Stimulated activated CD8-positive, alpha-beta memory T cell treated with anti-CD3 and anti-CD28 coated beads, Interleukin-7, amount 100 ng/mL, for 1 hour (primary cell): ENCODE measurements at places on chromosomes 11 and 22.

GRCh38 chr11:117597071-117597470 is 199.9 kb downstream of the DSCAML1 start:
- DNase-seq, result no peak

GRCh38 chr22:23565305-23565914 is 14.7 kb downstream of the IGLL1 start:
- DNase-seq, result no peak

GRCh38 chr22:23519442-23520157 is 60.5 kb downstream of the IGLL1 start:
- no peak for DNase-seq

GRCh38 chr11:114308689-114309089 is 12.5 kb downstream of the NNMT start:
- no peak for DNase-seq

DNA sequence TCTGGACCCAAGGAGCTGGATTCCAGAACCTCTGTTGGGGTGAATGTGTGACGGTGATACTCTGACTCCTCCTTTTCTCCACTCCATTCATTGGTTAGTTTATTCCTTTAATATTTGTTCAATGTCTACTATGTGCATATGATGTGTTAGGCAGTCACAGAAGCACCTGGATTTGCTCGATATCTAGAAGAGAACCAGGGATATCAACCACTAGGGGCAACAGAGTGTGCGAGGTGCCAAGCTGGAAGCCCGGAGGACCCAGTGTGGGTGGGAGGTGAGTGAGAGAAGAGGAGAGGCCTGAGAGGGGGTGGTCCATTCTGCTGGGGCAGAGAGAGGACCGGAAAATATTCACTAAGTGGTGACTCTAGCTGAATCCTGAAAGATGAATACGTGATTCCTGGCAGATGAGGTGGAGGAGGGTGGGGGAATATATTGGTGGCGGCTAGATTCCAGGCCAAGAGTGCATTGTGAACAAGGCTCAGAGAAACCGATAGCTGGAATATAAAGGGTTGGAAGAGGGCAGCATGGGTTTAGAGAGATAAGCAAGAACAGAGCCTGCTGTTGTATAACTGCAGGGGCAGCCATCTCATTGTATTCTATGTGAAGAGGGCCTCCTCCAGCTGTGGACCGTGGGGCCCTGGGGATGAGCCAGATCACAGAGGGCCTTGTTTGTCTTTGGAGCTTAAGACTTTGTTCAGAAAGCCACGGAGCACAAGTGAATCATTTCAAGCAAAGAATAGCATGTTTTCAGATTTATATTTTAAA is 6.9 kb upstream of the TIMP3 start:
- no peak for DNase-seq
